Activated T-cell treated with anti-CD3 and anti-CD28 coated beads, Interleukin-2, amount 50 U/mL, for 48 hours (primary cell): ENCODE measurements at places on chromosomes 1 and 21.

GRCh38 chr1:210272666-210273065 is 40.1 kb downstream of the SERTAD4 start:
- DNase-seq, result no peak

DNA sequence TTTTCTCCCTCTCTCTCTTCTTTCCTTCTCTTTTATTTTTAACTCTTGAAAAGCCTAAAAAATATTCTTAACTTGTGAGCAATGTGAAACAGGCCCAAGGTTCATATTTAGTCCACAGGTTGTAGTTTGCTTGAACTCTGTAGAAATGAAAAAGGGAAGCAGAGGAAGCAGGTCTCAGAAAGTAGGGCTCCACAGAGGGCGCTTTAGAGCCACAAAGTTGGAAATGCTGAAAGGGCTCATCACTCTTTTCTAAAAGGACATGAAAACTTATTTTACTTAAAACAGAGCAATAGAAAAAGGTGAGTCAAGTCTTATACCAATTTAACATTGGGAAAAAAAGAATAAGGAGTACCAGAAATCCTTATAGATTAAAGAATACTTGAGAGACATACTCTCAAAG is 247.0 kb downstream of the USP25 start:
- DNase-seq, result no peak

DNA sequence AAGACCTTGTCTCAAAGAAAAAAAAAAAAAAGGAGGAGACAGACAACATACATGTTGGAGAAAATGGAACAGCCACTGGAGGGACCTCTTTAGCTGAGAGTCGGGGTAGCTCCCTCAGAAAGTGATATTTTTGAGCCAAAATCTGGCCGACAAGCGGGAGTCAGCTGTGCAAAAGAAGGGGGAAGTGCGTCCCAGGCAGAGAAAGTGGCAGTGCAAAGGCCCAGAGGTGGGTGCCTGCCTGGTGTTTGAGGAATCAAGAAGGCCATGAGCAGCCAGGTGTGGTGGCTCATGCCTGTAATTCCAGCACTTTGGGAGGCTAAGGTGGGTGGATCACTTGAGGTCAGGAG is 6.1 kb upstream of the CROCC start:
- no peak for DNase-seq

GRCh38 chr1:186214791-186215190 is 160.3 kb downstream of the TPR start:
- DNase-seq, result no peak

DNA sequence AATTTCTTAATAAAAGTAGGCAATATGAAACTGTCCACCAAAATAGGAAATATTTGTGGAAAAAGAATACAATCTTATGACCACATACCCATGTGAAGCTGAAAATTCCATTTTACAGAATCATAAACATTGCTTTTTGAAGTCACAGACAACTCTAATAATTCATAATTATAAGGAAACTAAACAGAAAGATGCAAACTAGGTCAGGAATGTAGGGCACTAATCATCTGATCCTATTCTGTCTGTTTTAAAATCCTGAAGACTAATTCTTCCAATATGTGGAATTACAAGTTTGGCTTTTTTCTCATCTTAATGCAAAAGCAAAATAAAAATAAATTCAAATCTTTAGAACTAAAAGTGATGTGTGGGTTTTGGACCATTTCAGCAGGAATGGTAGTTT is 528.6 kb downstream of the LTN1 start:
- DNase-seq, result no peak
